ENCODE measurements at places on chromosomes 3 and 15.

DNA sequence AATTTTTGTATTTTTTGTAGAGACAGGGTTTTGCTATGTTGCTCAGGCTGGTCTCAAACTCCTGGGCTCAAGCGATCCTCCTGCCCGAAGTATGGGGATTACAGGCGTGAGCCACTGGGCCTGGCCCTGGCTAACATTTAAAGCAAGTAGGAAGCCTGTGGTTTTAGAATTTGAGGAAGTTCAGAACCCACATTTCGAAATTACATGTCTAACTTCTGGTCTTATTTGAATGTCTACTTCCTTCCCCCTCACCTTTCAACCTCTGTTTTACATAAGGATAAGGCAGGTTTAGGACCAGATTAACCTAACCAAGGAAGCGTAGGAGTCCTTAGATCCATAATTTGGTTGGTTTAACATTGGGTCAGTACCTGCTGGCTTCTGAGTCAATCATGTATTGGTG lies 120.5 kb upstream of the PROK2 start:
- DNase-seq = no peak

- DNase-seq = no peak
Measured at GRCh38 chr3:130870423-130870822, 23.5 kb upstream of the ATP2C1 start.

DNA sequence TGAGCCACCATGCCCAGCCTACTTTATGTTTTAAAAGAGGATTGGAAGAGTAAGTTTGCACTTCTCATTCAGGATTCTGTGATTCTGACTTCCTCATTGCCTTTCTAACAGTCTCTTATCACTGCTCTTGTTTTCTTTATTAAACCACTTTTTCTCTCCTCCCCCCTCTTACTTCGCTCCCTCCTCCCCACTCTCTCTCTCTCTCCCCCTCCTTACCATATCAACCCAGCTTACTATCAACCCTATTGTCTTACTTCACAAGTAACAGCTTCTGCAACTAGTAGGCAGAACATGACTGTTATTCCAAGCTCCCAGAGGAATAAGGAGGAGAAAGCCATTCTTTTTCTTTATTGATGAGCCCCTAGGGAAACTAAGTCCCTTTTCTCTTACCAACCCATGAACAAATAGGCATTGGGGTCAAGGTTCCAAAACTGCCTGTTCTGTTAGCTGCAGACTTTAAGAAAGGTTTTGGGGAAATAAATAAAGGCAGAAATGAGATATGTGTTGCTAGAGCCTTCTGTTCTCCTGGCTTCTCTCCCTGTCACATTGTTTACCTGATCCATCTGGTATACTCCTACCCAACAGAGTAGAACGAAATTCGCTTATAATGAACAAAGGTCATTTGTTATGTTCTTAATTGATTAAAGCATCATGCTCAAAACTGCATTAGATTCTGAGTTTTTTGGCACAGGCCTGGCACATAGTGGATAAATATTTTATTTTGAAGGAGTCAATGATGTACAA lies 56.4 kb upstream of the RASGRP1 start:
- no peak for DNase-seq

GRCh38 chr3:128727059-128727458 lies 1.1 kb downstream of the RAB7A start:
- DNase-seq = no peak

DNA sequence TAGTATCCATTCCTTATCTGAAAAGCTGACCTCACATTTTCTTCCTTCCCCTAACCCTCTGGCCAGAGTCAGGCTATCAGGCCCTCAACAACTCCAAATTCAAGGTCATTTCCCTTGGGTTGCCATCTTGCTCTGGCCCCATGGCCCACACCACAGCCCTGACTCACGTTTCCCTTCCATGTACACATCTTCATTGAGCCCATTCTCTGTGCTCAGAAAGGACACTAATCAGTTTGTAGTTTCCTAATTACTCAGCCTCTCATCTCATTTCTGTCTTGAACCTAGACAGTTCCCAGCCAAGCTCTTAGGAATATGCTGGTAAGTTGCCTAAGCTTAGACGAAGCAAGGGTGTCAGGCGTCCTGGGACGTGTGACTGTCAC lies 14.9 kb downstream of the TGM5 start:
- DNase-seq = no peak

DNA sequence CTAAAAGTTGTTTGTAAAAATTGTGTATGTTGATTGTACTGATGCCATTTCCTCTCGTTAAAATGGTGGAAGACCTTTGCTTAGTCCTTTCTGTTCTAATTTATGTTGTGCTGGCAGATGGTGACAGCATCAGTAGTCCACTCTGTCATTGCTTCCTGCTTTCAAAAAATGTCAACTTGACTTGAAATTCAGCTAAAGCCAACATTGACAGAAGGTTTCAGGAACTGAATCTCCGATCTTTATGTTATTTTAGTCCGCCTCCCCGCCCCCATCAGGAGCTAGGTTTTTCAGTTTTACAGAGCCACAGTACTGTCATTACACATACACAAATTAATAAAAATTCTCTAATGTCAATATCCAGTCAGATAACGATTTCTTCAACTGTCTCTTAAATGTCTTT lies 1.5 kb downstream of the CEP63 start:
- no peak for DNase-seq

DNA sequence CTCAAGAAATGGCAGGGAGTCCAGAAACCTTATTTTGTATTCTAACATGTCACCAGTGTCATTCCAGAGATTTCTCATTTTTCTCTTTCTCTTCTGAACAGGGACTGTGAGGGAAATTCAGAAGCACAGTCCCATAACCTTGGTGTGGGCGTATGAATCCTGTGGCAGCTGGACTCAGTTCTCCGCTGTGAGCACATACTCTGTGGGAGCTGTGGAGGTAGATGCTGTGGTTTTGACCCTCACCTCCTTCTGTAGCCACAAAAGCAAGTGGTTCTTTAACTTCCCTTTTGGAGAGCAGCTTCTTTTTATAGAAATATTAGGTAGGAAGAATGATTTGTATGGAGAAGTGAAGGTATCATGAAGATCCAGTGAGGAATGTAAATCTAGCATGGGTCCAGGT lies 13.4 kb downstream of the TMEM207 start:
- no peak for DNase-seq

GRCh38 chr15:44882499-44882968 lies 74.0 kb upstream of the TERB2 start:
- peak; percentile 61 for DNase-seq

- DNase-seq = no peak
Measured at GRCh38 chr15:76198456-76199105, 112.7 kb downstream of the ETFA start.

GRCh38 chr3:97721446-97721845 lies 43.1 kb upstream of the ARL6 start:
- no peak for DNase-seq

- DNase-seq = peak; percentile 56
Measured at GRCh38 chr3:71447803-71448202, 135.7 kb downstream of the FOXP1 start.

- no peak for DNase-seq
Measured at GRCh38 chr15:52496776-52497470, 31.8 kb downstream of the MYO5A start.

- DNase-seq = peak; percentile 33
Measured at GRCh38 chr3:173371848-173372487, 25.6 kb upstream of the NLGN1 start.

DNA sequence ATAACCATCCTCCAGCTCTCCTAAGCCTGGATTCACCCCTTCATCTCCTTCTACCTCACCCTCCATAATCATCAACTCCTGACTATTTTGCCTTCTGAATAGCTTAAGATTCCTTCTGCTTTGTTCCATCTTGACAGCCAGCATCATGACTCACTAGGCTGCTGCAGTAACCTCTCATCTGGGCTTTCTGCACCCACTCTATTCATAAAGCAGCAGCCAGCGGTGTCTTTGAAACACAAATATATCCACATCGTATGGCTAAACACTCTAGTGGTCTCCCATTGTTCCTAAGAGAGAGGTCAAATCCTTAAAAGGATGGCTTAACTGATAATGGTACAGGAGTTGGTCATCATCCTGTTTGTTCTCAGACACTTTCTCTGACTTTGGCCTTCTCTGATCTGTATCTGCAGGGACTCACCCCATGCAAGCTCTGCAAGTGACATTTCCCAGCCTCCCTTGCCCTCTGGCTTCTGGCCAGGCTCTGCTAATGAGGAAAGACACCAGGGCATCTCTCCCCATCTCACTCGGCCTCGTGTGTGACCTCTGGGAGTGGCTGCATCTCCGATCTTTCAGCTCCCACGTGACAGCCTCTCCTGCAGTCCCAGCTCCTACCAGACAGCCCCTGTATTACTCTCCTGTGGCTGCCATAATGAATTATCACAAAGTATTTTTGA lies 6.2 kb downstream of the GRK7 start:
- no peak for DNase-seq

- DNase-seq = peak; percentile 14
Measured at GRCh38 chr3:143507735-143508580, 340.3 kb downstream of the SLC9A9 start.

GRCh38 chr15:67240235-67241131 lies 14.0 kb downstream of the AAGAB start:
- DNase-seq = peak; percentile 57

DNA sequence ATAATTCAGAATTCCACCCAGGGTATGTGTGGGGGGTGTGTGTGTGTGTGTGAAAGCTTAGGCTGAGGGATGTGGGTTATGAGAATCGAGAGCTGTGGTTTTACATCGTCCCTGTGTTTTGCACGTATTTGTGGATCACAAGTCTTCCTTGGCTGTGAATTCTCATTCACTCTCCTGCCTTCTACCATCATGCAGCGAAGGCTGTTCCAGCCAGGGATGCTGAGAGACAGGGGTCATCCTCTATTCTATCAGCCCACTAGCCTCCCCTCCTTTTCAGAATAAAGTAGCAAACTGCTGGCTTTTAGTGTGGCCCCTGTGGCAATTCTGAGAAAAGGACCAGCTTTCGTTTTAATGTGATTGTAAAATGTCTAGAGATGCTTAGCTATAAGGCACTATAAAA lies 460.6 kb upstream of the NR2F2 start:
- DNase-seq = no peak

DNA sequence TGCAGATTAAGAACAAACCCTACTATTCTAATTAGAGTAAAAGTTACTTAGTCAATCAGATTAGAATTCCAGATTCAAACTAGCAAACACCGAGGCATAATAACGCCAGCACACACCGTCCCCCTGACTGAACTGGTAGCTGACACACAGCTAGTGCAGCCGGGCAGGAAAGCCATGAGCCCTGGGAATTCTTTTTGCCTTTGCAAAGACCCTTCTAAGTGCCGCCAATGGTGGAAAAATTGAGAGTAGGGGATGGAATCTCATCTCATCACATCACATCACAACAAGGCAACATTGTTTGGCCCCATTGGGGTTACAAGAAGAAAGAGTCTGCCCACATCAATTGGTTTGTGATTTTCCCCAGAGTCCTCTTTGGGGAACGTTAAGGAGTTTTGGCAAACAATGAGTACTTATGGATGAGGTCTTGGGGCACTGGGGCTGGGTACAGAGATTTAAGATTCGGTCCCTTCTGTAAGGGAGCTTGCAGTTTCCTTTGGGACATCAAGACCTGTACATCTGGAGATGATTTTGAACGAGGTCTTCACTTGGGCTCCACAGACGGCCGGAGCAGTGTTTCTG lies 120.4 kb upstream of the MEF2A start:
- DNase-seq = no peak

DNA sequence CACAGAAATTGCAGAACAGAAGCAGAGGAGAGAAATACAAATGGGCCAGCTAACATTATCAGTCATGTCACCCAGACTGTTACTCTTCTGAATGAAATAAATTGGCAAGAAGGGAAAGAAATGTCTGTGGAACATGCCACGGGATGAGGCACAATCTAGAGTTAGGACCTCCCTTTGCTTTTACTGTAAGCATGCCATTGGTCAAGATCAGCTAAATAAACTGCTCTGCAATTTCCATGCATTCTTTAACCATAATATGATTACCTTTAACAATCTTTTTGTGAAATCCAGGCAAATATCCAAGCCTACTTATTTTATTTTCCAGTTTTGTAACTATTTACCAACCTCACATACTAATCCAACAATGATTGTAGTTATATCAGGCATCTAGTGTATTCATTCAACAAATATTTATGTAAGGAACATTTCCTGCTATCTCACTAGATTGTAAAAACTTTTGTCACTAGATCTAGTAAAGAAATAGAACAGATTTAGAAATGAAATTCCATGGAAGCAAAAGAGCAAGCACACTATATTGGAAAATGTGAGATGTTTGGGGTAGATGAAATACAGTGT lies 383.4 kb downstream of the MECOM start:
- no peak for DNase-seq

DNA sequence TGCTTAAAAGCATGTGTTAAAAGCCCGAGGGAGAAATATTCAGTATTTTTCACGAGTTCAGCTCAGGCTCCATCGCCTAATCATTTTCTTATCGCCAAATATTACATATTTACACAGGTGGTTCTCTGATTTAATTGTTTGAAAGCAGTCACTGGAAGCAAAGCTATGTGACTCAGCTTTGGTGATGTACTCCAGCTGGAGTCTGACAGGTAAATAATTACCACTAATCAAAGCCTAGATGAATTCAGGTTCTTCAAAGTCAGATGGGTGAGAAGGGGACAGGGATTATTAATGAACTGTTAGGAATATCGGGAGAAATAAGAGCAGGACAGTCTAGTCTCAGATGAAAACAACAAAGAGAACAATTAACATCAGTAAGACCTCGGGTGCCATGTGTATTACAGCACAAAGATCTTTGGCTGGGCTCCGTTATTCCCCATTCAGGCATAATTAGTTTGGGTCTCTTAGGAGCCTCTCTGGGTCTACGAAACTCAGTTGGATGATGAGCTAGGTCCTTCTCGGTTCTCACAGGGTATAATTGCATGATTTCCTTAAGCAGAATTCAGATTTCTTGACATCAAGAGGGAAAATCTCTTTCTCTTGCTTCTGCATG lies 331.7 kb upstream of the ADAMTS9 start:
- DNase-seq = no peak

DNA sequence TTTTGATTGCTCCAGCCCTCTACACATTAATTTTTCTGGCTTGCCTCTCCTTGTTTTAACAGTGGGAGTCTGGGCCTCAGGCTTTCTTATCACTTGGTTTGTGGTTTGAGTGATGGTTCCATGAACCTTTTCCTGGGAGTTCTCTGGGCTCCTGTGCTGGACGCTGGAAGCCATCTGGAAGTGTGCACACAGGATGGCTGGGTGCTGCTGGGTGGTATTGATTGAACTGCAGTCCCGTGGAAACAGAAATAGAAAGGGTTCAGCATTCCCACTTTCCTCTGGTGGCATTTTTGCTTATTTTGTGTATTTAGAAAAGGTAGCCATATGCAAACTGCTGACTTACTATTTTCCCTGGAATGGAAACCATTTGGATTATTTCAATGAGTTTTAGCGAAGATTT lies 25.6 kb downstream of the MITF start:
- DNase-seq = no peak

DNA sequence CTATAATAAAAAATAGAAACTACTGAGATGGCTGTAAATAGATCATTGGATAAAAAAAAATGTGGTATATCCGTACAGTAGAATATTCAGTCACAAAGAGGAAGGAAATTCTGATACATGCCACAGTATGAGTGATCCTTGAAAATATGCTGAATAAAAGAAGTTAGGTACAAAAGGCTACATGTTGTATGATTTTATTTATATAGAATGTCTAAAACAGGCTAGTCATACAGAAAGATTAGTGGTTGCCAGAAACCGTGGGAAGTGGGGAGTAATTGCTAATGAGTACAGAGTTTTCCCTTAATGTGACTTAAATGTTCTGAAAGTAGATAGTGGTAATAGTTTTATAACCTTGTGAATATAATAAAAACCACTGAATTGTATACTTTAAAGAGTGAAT lies 24.9 kb upstream of the FAH start:
- DNase-seq = no peak

Measured in RWPE1 (cell line).